Aorta (tissue), 5 donors: ENCODE measurements at places on chromosomes 11 and 22.

DNA sequence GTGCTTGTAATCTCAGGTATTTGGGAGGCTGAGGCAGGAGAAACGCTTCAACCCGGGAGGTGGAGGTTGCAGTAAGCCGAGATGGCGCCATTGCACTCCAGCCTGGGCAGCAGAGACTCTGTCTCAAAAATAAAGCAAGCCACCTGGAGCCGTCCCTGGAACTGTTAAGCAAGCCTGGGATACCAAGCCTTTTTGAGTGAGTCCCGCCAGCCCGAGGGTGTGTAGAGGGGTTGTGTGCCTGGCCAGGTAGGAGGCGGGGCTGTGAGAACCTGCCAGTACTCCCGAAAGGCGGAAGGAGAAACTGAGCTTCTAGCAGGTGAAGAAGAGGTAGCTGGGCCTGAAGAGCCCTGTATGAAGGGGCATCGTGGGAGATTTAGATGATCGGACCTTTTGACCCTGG is 52.4 kb downstream of the TRIOBP start:
- no peak overlapping the region for H3K4me3 ChIP-seq
- H3K36me3 ChIP-seq: no peaks in the 10 kb centered on the region
- no peaks in the 10 kb centered on the region for H3K4me1 ChIP-seq
- no peak for DNase-seq

- no peak overlapping the region for H3K4me3 ChIP-seq
- H3K4me1 ChIP-seq: no peaks in the 10 kb centered on the region
- H3K27ac ChIP-seq: no peak overlapping the region
Measured at GRCh38 chr11:15670520-15671070, 555.9 kb downstream of the INSC start.

DNA sequence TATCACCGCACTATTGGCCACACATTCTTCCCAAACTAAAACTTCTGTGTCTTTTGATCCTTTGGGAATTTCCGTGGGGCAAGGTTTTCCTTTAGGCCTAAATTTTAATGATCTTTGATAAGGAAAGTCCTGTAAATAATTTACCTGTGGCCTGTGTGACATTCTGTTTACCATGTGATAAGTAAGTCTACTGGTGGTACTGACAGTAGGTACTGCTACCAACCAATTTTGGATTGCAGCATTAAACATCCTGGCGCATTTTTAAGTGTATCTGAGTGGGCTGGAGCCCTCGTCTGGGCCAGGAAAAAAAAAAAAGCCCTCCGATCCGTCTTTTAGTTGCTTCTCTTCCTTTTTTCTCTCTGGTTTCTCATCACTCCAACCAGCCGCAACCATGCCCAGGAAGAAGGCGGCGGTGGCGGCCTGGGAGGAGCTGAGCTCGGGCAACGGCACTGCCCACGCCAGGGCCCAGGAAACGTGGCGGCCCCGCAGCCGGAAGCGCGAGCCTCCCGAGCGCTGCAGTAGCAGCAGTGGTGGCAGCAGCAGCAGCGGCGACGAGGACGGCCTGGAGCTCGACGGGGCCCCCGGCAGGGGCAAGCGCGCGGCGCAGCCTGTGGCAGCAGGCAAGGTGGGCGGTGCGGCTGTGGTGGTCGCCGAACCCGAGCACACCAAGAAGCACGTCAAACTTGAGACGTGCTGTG is 33.6 kb downstream of the ASRGL1 start:
- no peaks in the 10 kb centered on the region for H3K27me3 ChIP-seq
- no peaks in the 10 kb centered on the region for H3K36me3 ChIP-seq
- H3K4me1 ChIP-seq: no peaks in the 10 kb centered on the region
- DNase-seq: no peak

- no peaks in the 10 kb centered on the region for H3K27me3 ChIP-seq
- no peak within 1 kb of the TSS for H3K4me3 ChIP-seq
- peak; percentile 48 for DNase-seq
- no peaks in the 10 kb centered on the region for H3K36me3 ChIP-seq
- H3K4me1 ChIP-seq: no peaks in the 10 kb centered on the region
Measured at GRCh38 chr11:313787-314553, at the start of gene IFITM1. Gene IFITM1 (plus strand): TSS chr11:314040. CDS start chr11:314171, 131 bp downstream.

GRCh38 chr11:72962084-72962483 is 147.9 kb downstream of the ATG16L2 start:
- no peaks in the 10 kb centered on the region for H3K27me3 ChIP-seq
- no peaks in the 10 kb centered on the region for H3K36me3 ChIP-seq
- H3K4me1 ChIP-seq: no peaks in the 10 kb centered on the region
- H3K27ac ChIP-seq: no peak overlapping the region
- H3K4me3 ChIP-seq: no peak overlapping the region
- DNase-seq: no peak

GRCh38 chr22:32340411-32340810 is 17.3 kb upstream of the RFPL3 start:
- H3K36me3 ChIP-seq: no peaks in the 10 kb centered on the region
- no peak overlapping the region for H3K4me3 ChIP-seq
- H3K27me3 ChIP-seq: no peaks in the 10 kb centered on the region
- DNase-seq: no peak

DNA sequence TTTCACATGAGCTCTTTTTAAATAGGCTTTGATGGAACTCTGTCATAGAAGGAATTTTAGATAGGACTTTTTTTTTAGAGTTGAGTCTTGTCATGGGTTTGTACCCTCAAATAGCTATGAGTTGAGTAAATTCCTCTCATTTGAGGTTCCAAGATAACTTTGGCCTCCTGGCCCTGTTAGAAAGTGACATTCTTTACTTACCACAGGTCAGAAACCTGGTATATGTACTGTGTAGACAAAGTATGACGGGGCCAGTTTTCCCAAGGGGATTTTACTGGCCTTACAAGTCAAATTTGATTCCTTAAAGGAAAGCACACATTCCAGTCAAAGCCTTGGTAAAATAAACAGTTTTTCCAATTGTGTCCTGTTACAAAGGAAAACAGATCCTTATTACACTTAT is 729.3 kb upstream of the LUZP2 start:
- no peaks in the 10 kb centered on the region for H3K36me3 ChIP-seq
- DNase-seq: no peak
- H3K4me3 ChIP-seq: no peak overlapping the region
- no peaks in the 10 kb centered on the region for H3K4me1 ChIP-seq
